ENCODE measurements at places on chromosomes 11 and 22.
A peak's percentile ranks its signal among the peaks of the same experiment; 100 is the strongest.

- DNase-seq = no peak
These were observed 123.6 kb upstream of the TENM4 start for GRCh38 chr11:79564288-79564925.

GRCh38 chr11:73576185-73576614, 21.7 kb downstream of the FAM168A start:
- peak; percentile 57 for DNase-seq

- DNase-seq = no peak
These were observed 4.2 kb downstream of the THYN1 start for GRCh38 chr11:134248910-134249480.

GRCh38 chr11:2118677-2119076, 20.5 kb downstream of the IGF2 start:
- DNase-seq = no peak

- no peak for DNase-seq
These were observed 428.8 kb downstream of the DYNC2H1 start for GRCh38 chr11:103537904-103538502.

DNA sequence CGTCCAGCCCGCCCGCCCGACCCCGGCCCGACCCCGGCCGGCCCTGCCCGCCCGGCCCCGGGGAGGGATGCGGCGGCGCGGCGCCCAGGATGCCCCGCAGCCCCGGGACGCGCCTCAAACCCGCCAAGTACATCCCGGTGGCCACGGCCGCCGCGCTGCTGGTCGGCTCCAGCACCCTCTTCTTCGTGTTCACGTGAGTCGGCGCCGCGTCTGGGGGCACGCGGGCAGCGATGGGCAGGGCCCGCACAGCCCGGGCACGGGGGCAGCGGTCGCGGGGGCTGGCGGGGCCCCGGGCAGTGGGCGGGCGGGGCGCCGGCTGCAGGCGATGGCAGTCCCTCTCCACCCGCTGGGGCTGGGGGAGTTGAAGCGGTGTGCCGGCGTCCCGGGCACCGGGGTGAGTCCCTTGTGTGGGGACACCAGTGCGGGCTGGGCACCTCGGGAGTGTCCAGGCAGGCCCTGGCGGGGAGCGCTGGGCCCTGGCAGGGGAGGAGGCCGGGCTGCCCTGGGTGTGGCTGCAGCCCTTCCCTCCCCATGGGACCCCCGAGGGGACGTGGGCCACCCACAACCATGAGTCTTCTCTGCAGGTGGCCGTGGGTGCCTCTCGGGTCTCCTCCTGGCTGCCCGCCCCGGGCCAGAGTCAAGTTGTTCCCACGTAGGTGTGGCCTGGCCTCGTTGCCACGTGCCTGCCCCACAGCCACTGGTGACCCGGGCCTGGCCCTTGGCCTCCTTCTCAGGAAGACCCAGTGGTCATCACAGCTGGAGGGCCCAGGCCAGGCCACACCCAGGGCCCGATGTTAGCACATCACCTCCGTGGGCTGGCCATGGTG, 468 bp downstream of the ZDHHC8 start:
- no peak for DNase-seq

DNA sequence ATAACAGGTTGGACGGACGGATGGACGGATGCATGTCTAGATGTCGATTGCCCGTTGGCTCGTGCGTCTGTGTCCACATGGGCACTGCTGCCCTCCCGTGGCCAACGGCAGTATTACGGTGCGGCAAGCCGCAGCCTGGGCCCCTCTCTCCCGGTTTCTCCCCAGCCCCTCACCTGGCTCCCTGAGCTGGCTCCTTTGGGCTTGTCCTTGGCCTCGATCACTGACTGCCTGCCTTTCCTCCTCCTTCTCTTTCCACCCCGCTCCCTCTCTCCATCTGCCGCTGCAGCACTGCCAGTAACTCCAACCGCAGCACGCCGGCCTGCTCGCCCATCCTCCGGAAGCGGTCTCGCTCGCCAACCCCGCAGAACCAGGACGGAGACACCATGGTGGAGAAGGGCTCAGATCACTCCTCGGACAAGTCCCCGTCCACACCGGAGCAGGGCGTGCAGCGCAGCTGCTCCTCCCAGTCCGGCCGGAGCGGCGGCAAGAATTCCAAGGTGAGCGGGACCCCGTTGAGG, 77.3 kb downstream of the SCN3B start:
- peak; percentile 49 for DNase-seq

DNA sequence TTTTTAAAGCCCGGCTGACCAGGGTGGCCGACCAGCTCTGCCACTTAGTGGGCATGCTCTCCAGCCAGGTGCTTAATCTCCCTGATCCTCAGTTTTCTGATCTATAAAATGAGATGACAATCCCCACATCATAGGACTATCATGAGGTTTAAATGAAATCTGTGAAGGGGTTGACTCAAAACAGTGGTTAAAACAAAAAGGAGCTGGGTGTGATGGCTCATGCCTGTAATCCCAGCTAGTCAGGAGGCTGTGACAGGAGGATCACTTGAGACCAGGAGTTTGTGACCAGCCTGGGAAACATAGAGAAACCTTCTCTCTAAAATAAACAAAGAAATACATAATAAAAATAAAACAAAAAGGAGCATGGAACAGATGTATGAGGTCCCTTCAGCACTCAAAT, 3.6 kb upstream of the C11orf86 start:
- DNase-seq = no peak

DNA sequence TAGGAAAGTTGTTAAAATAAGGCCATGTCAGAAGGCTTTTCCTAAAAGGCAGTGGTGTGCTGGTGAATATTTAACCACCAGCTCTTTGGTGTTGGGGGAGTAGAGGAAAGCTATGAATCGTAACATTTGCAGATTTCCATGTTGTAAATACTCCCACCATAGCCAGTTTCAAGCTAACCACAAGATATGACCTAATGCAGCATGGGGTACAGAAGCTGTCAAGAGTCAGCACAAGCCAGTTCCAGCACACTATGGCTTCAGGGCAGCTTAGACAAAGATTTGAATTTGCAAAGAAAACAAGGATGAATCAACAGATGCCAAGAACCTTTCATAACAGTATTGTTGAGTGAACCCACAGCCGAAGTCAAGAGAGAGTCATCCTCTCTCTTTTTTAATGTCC, 40.0 kb downstream of the COMMD9 start:
- DNase-seq = no peak

- no peak for DNase-seq
These were observed 349.2 kb downstream of the AASDHPPT start for GRCh38 chr11:106426696-106427095.

GRCh38 chr11:132064987-132065620, 694.7 kb downstream of the NTM start:
- no peak for DNase-seq

DNA sequence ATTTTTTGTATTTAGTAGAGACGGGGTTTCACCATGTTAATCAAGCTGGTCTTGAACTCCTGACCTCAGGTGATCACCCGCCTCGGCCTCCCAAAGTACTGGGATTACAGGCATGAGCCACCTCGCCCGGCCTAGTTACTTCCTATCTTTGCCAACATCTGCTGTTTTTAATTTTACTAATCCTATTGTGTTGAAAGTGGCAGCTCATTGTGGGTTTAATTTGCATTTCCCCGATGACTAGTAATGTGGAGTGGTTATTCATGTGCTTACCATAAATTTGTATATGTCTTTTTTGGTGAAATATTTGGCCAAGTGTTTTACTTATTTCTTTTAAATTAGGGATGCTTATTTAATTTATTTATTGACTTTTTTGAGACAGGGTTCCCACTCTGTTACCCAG, 74.2 kb upstream of the SLC25A18 start:
- DNase-seq = no peak

DNA sequence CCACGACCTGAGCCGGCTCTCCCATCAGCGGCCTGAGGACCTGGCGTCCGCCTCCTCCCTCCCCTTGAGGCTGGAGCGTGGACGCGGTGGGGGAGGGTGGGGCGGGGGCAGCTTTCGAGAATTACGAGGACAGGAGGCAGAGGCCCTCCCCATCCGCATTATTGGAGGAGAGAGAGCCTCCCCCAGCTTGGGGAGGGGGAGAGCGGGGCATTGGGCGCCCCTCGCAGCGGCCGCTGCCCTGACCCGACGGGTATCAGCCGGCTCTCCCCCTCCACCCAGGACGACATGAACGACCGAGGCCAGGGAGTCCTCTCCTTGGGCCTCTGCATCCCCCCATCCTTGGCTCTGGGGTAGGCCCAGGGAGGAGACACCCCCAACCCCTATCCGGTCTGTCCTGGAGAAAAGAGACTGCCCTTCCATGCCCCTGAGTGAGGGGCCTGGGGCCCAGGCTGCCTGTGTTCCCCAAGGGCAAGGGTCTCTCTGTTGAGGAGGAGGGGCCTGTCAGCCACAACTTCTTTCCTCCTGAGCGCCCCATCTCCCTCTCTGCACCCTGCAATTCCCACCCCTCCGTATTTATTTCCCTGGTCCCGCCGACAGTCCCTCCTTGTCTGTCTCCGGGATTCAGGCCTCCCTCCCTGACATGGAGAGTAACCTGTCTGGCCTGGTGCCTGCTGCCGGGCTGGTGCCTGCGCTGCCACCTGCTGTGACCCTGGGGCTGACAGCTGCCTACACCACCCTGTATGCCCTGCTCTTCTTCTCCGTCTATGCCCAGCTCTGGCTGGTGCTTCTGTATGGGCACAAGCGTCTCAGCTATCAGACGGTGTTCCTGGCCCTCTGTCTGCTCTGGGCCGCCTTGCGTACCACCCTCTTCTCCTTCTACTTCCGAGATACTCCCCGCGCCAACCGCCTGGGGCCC, 495 bp downstream of the GPR137 start:
- DNase-seq = no peak

- no peak for DNase-seq
These were observed 65.4 kb upstream of the B3GAT1 start for GRCh38 chr11:134477486-134477885.

- no peak for DNase-seq
These were observed 11.9 kb upstream of the SYTL2 start for GRCh38 chr11:85822814-85823213.

GRCh38 chr11:44309478-44310205, at the start of gene ALX4:
Gene ALX4, minus strand, starts transcription at chr11:44310139. Its CDS starts 77 bp downstream, at chr11:44310062.
- DNase-seq = no peak

DNA sequence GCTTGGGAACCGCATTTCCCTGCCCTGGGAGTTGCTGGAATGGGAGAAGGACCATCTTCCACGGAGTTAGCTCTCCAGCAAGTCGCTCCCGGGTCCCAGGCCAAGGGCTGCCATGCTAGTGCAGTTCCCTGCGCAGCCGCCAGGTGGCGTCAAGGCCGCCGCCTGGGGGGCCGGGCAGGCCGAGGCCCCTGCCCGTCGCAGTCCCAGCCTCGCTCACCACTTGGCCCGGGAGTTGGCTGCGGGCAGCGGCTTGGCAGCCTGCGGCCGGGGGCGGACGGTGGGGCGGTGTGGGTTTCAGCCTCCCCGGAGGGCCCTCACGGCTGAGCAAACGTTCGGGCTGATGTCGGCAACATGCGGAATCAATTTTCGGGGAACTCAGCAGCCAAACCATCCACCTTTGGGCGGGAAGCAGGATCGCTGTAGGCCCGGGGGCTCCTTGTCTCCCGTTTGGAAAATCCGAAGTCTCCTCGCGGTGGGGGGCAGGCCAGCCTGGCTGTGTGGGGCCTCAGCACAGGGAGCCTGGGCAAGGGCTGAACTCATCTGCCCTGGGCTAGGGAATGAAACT, 415.1 kb downstream of the SOX6 start:
- DNase-seq = no peak

GRCh38 chr22:31569126-31569525, 72.8 kb downstream of the SFI1 start:
- DNase-seq = no peak

- DNase-seq = no peak
These were observed 541 bp downstream of the MICAL2 start for GRCh38 chr11:12110714-12111548.

DNA sequence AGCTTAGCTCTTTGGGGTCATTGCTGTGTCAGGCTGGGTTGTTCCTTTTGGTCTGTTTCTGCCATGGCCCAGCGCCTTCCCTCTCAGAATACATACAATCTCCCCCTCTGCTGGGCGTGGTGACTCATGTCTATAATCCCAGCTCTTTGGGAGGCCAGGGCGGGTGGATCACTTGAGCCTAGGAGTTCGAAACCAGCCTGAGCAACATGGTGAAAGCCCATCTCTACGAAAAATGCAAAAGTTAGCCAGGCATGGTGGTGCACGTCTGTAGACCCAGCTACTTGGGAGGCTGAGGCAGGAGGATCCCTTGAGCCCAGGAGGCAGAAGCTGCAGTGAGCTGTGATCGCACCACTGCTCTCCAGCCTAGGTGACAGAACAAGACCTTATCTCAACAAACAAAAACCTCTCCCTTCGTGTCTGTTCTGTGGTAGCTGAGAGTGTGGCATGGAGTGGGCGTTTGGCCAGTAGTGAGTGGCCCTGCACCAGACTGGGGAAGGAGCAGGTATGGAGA, 46.7 kb upstream of the RAB1B start:
- no peak for DNase-seq
